ENCODE measurements at places on chromosomes 3 and 15.

GRCh38 chr15:67564968-67565345 lies 22.5 kb downstream of the MAP2K5 start:
- DNase-seq, result no peak

GRCh38 chr3:47410417-47410720 lies 29.5 kb downstream of the PTPN23 start:
- no peak for DNase-seq

GRCh38 chr15:36893276-36893675 lies 207.1 kb downstream of the MEIS2 start:
- DNase-seq, result no peak

- no peak for DNase-seq
Observed at GRCh38 chr3:151974067-151974466, 100.6 kb downstream of the SUCNR1 start.

- DNase-seq, result no peak
Observed at GRCh38 chr3:52895418-52895817, 1.9 kb downstream of the STIMATE start.

DNA sequence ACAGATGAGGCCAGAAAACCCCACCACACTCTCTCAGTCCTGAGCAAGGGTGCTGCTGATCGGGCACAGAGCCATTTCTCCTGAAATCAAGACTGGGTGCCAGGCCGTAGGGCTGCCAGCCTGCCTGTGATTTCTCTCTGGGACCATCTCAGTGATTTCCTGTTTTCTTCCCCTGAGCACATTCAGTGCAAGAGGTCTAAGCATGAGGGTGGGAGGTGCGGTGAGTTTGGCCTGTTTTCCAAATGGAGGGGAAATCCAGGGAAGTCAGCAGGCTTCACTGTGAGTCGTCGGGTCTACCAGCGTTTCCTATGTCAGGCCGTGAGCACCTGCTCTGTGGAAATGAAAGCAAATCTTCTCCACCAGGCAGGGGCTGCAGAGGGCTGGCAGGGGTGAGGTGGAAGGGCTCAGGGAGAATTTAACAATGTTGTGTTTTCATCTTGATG lies 82.3 kb downstream of the ST6GAL1 start:
- peak; percentile 61 for DNase-seq

- no peak for DNase-seq
Observed at GRCh38 chr15:53331328-53332190, 427.9 kb downstream of the WDR72 start.

DNA sequence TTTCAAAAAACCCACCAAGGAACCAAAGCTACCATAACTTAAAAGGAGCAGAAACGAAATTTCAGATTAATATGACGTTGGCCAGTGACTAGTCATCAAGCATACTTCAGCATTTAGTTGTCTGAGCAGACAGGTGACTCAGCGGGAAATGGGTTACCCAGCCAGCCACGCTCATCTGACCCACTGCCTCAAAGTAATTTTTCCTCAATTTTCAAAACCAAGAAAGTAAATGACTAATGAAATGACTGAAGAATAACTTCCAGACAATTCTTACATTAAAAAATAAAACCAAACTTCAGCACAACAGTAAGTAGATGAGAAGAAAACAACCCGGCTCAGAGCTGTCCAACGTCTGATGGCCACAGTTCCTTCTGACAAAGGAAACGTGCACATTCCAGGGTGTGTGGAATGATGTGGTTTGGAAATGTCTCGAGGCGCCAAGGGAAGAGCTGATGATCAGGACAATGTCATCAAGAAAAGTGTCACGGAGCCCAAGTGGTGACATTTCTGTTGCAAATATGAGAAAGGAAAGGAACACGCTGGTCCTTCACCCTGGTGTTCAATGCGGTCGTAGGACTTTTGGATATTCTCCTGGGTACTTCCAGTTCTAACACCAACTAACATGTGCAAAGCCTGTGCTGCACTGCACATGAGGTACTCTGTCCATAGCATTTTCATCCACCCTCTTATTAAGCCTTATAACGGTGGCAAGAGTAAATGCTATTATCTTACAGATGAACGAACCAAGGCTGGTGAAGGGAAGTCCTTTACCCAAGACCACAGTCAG lies 79.1 kb downstream of the FOXP1 start:
- DNase-seq, result no peak

- no peak for DNase-seq
Observed at GRCh38 chr15:78307976-78308375, 8.6 kb upstream of the SKIC8 start.

GRCh38 chr3:64368257-64369020 lies 143.2 kb upstream of the PRICKLE2 start:
- DNase-seq, result no peak

GRCh38 chr3:164533275-164533674 lies 545.0 kb downstream of the SI start:
- no peak for DNase-seq

DNA sequence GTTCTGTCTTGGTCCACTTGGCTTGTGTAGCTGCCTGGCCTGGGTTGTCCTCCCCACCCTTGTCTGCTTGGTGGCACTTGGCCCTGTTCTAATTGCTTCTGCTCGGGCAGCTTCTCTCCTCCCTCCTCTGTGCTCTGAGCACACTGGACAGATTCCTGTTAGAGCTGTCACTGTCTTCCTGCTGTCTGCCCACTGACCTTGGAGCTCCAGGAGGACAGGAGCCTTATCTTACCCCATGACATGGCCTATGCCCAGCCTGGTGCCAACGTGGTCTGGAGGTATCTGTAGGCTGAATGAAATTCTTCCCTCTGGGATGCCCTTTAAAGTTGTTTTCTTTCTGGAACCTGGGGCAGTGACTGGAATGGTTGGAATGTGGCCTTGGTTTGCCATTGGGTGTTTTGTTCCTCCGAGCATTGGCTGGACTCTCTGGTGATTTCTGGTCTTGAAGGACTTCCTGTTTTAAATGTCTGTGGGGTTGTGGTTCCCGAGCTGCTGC lies 94.1 kb downstream of the FAM43A start:
- DNase-seq, result no peak

DNA sequence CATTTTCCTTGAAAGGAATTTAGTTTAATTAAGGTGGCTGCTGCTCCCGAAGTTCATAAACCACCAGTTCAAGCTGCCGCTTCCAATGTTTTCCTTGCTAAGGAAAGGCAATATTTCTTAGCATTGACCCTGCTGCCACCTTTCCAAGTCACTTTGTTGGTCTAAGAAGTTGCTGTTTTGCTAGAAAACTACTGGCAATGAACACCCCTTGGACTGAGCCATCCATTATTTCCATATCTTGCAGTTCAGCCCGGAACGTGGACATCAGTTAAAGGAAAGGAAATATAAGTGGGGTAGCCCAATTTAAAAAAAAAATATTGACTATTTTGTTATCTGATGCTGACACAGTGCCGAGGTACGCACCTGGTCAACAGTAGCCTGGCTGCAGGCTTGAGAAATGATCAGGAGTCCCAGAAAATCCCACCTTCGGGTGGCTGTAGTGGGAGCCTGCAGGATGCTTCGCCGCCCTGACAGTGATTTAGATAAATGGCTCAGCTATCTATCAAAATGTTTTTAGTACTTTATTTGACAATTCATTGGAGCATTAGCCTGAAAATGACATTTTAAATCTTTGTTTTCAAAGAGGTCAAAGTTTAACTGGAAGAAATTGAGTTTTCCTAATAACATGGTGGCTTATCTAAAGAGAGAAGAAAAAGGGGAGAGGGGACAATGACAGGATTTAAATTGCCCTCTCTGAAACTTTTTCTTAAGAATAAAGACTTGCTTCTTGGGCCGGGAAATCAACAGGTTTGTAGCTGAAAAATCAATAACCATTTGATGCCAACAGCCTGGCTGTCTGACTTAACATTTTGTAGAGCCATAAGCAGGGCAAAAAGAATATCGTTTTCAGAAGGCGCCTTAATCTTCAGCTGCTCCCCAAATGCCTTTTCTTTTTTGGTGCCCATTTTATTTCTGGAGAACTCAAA lies 1.6 kb downstream of the RARB start:
- no peak for DNase-seq

DNA sequence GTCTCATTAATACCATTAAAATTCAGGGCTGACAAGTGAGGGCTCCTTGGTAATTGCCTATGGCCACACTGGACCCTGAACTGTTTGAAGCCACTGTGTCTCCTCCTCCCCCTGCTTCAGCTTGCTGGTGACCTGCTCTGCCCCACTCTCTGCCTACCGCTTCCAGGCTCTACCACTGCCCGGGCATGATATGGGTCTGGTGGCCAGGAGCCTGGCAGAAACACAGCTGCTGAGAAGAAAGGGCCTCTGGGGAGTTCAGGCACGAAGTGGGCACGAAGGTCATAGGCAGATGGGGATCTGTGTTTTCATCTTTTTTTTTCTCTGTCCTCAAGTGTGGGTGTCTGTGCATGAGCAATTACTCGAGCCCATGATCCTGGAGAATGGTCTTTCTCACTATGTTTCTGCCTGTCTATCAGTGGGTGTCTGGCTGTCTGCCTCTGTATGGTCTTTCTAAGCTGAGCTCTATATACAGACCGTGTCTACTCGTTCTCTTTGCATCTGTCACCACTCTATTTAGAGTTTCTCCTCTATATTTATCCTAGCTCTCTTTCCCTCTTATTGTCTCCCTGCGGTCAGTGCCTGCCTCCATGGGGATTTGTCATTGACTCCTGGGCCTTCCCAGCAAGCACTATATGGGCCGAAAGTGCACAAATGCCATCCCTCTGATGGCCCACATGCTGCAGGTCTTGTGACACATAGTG lies 42.1 kb upstream of the EPHB1 start:
- no peak for DNase-seq

- no peak for DNase-seq
Observed at GRCh38 chr3:119630128-119630879, 30.1 kb downstream of the POPDC2 start.

GRCh38 chr15:53038655-53038941 lies 248.5 kb upstream of the ONECUT1 start:
- DNase-seq, result no peak

GRCh38 chr3:152719264-152719663 lies 115.7 kb upstream of the P2RY1 start:
- DNase-seq, result no peak

- DNase-seq, result no peak
Observed at GRCh38 chr3:44301746-44302145, 36.8 kb upstream of the TCAIM start.

GRCh38 chr3:55790596-55791350 lies 303.7 kb upstream of the WNT5A start:
- DNase-seq, result no peak

GRCh38 chr3:55059027-55059629 lies 131.3 kb upstream of the LRTM1 start:
- DNase-seq, result no peak

- no peak for DNase-seq
Observed at GRCh38 chr3:124837730-124838186, 49.4 kb downstream of the ITGB5 start.

DNA sequence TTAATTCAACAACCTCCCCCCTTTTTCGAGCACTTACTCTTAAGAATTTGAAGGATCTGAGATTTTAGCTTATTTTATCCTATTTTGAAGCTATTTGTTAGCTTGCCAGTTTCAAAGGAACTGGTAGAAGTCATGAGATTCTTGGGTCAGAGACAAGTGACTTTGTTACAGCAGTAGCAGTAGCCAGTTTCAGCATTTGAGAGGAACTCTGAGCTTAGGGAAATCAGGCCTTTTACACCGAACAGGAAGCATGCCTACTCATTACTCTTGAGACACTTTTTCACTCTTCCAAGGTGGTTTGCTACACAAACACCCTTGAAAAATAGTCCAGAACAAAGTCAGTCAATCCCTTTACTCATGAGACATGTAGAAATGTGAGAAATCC lies 24.5 kb upstream of the TM4SF1 start:
- DNase-seq, result no peak

GRCh38 chr3:20073683-20074082 lies 33.4 kb downstream of the KAT2B start:
- no peak for DNase-seq

- no peak for DNase-seq
Observed at GRCh38 chr3:128592864-128593263, 57.8 kb downstream of the RPN1 start.

GRCh38 chr15:96503276-96503675 lies 172.8 kb downstream of the NR2F2 start:
- no peak for DNase-seq

DNA sequence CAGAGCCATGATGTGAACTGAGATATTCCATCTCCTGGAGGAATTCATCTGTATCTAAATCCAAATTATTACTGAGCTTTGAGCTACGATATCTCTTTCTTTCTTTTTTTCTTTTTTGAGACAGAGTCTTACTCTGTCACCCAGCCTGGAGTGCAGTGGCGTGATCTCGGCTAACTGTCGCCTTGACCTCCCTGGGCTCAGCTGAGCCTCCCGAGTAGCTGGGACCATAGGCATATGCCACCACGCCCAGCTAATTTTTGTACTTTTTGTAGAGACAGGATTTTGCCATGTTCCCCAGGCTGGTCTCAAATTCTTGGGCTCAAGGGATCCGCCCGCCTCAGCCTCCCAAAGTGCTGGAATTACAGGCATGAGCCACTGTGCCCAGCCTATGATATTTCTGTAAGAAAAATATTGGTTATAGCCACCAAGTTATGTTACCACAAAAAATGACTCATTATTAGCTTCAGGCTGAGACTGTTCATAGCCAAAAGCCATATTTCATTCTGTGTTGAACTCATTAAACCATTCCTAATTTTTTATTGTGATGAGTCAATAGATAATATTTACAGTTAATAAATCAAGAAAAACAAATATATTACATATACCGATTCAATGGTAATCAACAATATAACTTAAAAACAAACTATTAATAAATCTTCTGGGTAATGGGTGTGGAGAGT lies 27.1 kb upstream of the SLC30A4 start:
- DNase-seq, result no peak

GRCh38 chr15:69032031-69032430 lies 17.5 kb downstream of the NOX5 start:
- DNase-seq, result no peak

GRCh38 chr3:95670765-95671164 lies 1143.6 kb upstream of the EPHA6 start:
- no peak for DNase-seq

GRCh38 chr15:89299896-89300295 lies 34.7 kb downstream of the POLG start:
- no peak for DNase-seq

GRCh38 chr3:197874064-197874463 lies 75.9 kb upstream of the RPL35A start:
- DNase-seq, result no peak

GRCh38 chr15:77636209-77636608 lies 3.5 kb upstream of the LINGO1 start:
- DNase-seq, result no peak

- DNase-seq, result no peak
Observed at GRCh38 chr3:72310419-72311380, 525.8 kb upstream of the PROK2 start.

- DNase-seq, result no peak
Observed at GRCh38 chr3:172221547-172221946, 182.2 kb downstream of the FNDC3B start.

GRCh38 chr3:112807685-112808084 lies 39.0 kb downstream of the CD200R1L start:
- DNase-seq, result no peak

DNA sequence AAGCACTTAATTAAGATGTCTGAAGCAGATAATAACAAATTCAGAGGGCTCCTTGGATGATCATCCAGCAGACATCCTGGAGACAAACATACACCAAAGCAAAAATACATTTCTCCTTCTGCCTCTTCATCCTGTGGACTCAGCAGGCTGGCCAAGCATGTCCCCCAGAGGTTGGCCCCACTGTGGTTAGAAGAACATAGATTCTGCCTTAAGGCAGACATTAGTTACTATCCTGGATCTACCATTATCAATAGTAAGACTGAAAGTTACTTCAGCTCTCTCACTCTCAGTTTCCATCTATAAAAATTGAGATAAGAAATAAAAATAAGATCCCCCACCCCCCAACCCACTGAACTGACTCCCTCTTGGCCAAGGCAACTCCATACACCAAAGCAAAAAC lies 28.6 kb upstream of the TGFBR2 start:
- no peak for DNase-seq

- no peak for DNase-seq
Observed at GRCh38 chr3:152519376-152519775, 250.6 kb downstream of the MBNL1 start.

Data from activated CD8-positive, alpha-beta memory T cell treated with anti-CD3 and anti-CD28 coated beads, Interleukin-2, amount 50 U/mL, for 48 hours (primary cell).